ENCODE measurements at places on chromosomes 7 and 10. TPM values are rescaled to one million over a fixed set of nuclear protein-coding genes. Genes with fewer than 3 reads are reported as not detected.
A peak's percentile ranks its signal among the peaks of the same experiment; 100 is the strongest.

CLCN1 gene
- total RNA-seq: 0.11 TPM

PTF1A gene
- not detected for total RNA-seq

MYL10 gene
- not detected for total RNA-seq

PNLIPRP2 gene
- not detected for total RNA-seq

- no peak for DNase-seq
Measured at GRCh38 chr7:131769241-131769640, 212.8 kb upstream of the PODXL start.

GRCh38 chr7:44309271-44310091 lies 15.9 kb downstream of the CAMK2B start:
- peak; percentile 68 for DNase-seq

DNA sequence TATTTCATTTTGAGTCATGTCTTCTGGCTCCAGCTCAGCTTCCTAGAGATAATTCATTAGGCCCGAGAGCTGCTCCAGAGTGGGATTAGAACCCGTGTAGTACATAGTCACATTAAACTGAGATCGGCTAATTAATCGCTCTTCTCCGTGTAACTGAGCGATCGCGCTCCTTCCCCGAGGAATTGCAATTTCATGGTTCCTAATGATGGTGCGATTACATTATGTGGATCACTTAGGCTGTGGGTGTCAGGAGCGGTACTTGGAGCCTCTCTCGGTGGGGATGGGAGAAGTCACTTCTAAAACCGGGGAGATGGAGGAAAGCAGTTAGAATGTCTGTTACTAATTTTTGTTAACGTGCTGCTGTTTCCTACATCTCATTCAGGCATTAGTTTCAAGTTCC lies 123.0 kb upstream of the TCF7L2 start:
- DNase-seq: no peak

GRCh38 chr10:72075376-72076115 lies 12.8 kb downstream of the SPOCK2 start:
- DNase-seq: no peak

DNA sequence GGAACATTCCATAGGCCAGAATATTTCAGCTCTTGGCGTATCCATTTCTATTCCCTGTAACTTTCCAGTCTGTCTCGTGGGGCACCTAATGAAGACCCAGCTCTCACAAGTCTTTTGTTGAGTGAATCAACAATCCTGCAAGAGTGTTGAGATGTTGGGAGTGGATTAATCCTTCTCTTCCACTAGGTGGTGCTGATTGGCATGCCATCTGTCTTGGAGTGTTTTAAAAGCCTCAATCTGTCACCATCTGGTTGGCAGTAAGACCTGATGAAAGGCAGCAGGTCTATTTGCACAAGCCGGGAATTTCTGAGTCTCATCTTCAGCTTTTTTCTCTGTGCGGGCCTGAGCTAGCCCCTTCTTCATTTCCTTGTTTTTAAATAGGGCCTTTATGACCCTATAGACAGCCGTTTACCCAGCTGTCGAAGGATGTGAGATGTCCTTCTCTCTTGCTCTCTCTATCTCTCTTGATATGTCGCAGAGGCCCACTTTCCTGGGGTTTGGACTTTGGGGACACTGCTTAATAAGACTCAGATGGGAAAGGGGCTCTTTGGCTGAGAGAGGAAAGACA lies 180.5 kb downstream of the ZNF365 start:
- no peak for DNase-seq

- no peak for DNase-seq
Measured at GRCh38 chr7:98995523-98996149, 117.3 kb downstream of the TRRAP start.

- DNase-seq: no peak
Measured at GRCh38 chr10:109746861-109747260, 176.4 kb downstream of the XPNPEP1 start.

DNA sequence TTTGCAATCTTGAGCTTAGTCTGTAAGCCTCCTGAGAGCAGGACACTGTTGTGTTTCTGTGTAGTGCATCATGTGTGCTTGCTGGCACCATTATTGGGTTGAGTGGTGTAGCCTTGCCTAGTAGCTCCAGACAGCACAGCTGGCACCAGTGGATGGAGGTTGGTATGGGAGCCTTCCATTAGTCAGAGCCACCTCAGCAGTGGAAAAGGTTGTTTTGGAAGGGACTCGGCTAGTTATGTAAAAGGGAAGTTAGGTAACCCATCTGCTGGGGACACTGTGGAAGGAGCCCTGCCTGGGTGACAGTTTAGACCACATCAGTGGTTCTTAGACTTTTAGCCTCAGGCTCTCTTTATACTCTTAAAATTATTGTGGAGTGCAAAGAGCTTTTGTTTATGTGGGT lies 16.3 kb downstream of the MINDY4 start:
- DNase-seq: no peak

GRCh38 chr7:96538632-96539031 lies 171.0 kb downstream of the SEM1 start:
- no peak for DNase-seq

DNA sequence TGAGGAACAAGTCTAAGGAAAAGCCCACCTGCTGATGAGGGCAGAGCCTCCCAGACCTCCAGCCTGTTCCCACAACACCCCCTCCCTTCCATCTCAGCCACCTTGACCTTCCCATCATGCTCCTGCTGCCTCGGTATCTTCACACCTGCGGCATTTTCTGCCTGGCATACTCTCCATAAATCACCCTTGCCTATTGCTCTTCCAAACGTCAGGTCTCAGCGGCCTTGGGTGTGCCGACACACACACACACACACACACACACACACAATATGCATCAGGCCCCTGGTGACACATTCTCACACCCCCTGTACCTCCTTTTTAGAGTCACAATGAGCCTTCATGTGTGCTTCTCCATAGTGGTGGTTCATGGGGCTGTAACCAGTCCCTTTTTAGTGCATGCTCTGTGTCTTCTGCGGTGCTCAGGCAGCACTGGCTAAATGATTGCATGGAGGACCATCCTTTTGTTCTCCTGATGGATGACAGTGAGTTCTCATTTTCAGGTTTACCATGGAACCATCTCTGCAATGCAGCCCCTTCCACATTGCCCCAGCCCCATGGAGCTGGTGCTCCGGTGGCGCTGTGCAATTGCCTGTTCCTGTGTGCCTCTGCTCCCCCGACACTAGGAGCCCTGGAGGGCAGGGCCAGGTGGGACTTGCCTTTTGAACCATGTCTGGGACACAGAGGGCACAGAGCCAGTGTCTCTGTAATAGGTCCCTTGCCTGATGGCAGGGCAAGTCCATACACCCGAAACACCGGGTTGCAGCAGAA lies 4.5 kb downstream of the ADIRF start:
- no peak for DNase-seq

Measured in mesothelial cell of epicardium (in vitro differentiated cells).